NCI-H2171 (cell line): ENCODE measurements at places on chromosomes 2 and 18.

GRCh38 chr2:161415034-161415986 is 787 bp upstream of the TBR1 start:
- no peak for DNase-seq

DNA sequence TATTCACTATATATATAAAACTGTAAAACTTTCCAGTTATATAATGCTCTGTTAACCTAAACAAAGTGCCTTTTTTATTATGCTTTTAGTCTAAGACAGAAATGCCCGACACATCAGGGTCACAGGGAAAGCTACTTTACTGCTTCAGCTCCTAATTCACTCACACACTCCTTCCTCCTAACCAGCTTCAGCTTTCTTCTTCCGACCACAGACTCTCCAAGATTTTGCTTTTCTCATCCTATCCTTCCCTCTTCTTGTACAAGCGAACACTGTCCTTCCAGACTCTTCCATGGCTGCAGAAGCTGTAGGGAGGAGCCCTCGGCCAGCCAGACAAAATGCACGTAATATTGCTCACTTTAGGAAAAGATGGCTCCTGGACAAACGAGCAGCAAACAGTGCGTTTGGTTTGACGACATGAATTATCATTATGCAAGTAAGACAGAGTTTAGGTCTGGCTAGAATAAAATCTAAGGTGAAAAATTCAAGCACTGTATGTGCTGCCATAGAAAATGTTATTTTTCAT is 47.5 kb upstream of the HNRNPA3 start:
- DNase-seq: no peak

DNA sequence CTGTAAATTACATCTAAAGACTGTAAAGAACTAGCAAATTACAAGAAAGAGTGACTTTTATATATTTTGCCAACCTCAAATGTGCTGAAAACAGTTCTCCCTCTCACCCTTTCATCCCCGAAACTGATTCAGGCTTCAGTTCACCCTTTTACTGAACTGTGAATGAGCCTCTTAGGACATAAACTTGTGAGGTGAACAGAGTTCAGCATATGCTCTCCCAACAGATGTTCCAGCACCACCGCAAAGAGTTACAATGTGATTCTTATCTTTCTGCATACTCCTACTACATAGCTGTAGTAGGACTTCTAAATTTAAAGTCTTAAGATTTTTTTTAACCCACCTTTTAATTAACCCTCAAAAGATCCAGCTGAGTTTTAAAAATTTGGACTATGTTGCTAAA is 1.2 kb upstream of the ZCCHC2 start:
- DNase-seq: no peak

DNA sequence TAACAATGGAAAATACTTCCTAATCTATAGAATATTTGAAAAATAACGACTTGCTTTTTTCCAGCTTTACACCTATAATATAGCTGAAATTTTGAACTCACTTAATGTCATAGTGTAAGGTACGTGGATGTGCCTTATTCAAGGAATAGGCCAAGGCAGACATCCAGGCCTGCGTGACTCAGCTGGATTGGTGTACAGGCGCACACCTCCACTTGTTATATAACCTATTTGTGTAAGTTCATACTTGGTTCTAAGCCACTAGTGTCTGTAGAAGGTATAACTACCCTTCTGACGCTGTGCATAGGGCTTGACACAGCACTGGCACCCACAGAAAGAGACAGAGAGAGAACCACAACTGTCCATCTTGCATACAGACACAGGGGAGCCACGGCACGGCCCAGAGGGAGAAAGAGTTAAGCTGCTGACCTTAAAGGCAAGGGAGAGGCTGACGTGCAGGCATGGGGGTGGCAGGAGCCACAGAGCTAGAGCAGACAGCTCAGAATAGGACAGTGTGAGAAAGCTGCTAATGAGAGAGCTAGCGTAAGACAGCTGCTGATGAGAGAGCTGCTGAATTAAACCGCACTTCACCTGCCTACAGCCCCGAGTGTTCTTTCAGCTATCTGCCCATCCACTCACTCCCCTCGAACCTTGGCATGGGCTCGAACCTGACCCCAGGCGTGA is 16.1 kb downstream of the CCDC178 start:
- no peak for DNase-seq

DNA sequence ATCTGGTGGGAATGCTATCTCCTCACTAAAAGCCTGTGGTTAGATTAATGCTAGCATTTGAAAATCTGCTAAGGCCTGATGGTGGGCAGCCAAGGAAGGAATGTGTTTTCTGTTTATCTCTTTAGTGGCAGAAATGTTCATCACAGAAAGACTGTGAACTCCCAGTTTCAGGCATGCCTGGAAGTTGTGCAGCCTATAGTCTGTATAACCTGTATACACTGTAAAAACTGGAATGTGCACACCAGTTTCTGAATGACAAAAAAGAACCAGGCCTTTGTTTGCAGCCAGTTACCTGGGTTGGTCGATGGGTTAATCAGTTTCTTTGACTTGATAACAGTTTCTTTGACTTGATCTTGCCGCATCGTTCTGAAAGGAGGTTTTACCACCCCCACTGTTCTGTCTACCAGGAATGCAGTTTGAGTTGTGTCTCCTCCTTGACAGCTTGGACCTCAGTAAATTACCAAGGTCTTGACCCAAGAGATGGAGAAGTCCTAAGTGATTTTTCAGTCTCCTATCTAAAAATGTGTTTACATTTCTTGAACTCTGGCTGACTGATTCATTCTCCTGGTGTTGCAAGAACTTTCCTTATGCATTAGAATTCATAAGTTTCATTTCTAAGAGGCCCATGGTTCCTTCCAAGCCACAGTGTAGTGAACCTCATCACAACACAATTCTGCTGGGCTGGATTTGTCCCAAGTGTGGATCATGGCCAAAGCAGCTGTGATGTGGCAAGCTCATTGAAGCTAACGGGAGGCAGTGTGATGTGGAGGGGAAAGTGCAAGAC is 62.2 kb downstream of the KIAA2012 start:
- no peak for DNase-seq

GRCh38 chr2:202883987-202884675 is 12.6 kb upstream of the ICA1L start:
- no peak for DNase-seq

DNA sequence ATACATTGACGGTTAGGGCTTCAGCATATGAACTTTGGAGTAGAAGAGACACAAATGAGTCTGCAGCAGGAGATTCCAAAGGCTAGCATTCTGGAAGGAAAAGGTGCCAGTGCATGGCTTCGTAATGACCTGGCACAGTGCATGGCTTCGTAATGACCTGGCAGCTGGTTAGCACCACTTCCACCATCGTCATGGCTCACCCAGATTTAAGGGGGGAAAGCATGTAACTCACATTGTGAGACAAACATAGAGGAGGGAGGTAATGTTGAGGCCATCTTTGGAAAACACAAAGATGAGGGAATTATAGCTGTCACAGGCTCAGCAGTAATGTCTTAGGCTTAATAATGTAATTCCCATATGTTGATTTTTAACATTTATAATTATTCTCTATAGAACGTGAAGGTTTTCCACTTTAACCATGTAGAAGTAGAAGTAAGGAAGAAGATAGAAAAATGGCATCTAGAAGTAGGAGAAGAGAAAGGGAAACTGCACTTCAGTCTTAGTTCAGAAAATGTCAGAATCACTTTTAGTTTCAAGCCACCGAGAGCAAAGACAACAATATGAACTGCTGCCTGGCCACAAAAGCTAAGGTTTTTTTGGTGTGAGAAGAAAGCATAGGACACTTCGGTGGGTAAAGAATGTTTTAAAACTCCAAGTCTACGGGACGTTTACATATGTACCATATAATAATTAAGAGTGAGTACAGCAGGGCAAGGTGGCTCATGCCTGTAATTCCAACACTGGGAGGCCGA is 6.8 kb upstream of the STK25 start:
- DNase-seq: no peak

GRCh38 chr2:166494140-166494624 is at the start of gene SCN7A:
Gene SCN7A, minus strand, starts transcription at chr2:166494249. Its CDS starts 16,553 bp downstream, at chr2:166477696.
- DNase-seq: no peak

- no peak for DNase-seq
These were observed 85.4 kb upstream of the ALPP start for GRCh38 chr2:232293191-232293590.

DNA sequence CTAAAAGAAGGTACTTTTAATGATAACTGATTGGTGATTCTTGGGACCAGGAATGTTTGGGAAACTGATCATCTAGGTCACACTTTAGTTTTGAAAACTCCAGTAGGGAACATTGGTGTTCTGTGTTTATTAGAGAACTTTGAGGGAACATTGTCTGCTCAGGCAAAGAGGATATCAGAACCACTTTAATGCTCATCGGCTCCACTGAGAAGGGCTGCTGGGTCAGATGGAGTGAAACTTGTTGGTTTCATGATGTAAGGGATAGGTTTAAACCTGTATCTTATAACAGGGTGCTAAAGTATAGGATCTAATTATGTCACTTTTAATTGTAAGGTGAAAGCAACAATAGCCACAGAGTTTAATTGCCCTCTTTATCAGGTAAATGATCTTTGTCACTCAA is 14.2 kb upstream of the POLI start:
- no peak for DNase-seq

DNA sequence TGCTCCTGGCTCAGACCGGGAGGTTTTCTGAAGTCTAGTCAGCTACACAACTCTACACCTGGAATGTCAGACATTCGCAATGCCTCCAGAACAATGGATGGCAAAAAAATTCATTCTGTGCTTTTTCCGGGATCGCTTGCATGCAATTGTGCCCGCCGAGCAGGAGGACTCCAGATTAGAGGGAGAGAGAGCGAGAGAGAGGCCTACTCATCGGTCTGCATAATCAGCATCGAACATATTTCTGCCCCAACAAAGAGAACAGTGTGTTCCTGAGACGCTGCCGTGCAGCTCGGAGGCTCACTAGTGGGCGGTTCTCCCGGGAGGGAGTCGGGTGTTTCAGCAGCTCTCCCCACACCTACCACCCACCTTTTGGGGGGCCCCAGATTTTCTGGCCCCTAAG is 117.1 kb downstream of the KLHL29 start:
- DNase-seq: no peak

DNA sequence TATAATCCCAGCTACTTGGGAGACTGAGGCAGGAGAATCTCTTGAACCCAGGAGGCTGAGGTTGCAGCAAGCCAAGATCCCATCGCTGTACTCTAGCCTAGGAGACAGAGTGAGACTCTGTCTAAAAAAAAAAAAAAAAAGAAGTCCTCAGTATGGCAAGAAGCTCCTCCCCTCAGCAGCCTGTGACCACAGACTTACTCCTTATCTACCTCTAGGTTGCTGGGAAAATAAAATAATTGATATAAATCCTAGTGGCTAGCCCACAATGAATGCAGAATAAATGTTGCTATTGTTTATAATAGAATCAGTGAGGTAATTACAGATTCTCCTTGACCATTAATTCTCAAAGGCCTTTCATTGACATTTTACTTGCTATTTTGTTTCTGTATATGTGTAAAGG is 70.6 kb downstream of the IRS1 start:
- no peak for DNase-seq

DNA sequence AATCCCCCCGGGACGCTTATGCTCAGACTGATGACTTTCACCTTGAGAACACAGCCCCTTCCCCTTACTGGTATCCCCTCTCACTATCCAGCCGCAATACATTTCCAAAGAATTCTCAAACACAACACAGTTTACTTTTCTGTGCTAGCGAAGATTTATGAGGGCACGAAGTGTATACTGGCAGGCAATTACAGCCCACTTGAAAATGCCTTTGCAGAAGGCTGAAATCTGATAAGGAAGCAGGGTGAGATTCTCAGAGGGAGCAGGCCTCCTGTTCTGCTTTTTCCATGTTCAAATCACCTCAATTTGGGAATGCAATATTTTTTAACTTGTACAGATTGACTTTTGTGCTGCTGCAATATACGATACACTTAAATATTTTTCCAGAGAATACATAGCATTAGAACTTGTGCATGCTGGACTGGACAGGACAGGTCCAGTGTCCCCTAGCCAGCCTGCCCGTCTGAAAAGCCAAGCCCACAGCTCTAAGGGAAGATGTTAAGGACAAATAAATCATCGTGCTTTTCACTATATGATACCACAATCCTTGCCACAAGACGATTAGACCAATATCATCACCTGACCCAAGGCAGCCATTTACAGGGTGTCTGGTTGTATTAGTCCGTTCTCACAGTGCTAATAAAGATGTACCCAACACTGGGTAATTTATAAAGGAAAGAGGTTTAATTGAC is 262.1 kb downstream of the EPHA4 start:
- DNase-seq: peak; percentile 22

DNA sequence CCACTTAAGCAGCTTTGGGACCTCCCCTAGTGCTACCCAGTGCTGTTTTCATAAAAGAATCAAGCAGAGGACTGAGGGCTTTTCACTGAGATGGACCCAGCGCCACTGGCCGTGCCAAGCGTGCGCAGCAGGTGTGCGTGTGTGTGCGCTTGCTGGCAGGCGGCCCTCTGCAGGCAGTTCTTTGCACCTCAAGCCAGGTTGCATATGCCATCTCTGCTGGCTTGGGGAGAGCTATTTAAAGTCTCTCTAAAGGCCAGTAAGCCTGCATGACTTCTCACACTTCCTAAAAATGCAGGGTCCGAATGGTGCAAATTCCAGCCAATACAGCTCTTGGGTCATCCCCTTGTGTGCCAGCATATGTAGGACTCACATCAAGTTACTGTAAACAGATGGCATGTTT is 255.5 kb downstream of the RNF152 start:
- DNase-seq: no peak

DNA sequence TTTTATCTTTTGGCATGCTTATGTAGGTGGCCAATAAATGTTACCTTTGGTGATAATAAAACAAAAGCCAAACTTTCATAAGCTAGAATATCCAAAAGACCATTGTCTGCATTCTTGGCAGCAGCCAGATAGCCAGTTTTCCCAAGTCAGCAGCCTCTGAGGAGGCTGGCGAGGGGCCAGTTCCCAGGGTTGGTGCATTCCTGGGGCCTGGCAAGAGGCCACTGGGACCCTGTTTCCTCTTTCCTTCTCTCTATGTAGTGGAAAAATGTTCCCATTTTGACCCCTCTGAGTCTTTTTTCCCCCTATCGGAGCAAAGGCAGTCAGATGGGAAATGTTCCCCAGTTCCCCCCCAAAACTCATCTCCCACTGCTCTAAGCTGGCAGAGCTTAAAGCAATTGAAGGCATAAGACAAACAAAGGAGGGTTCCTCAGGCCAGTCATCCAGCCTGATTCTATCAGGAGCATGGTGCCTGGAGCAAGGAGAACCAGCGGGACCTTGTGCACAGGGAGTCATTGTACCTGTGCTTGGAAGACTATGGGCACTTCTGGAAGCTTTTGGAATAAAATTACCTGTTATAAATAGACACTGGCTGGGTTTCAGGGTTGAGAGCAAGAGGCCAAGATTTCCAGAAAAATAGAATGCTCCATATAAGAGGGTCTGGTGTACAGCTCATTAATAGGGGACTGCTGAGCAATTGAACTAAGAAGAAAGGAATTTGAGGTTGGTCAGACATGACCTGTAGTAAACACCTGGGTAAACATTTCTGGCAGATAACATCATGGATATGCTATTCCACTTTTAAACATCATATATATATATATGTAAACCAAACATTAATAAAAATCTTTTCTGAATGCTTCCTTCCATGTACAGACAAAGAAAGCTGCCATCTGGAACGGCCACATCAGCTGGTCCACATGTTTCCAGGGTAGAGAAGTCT is 63.4 kb downstream of the NCKAP5 start:
- no peak for DNase-seq

- DNase-seq: no peak
These were observed 30.0 kb upstream of the IGFBP2 start for GRCh38 chr2:216603010-216603883.
